GM13977 (cell line): ENCODE measurements at places on chromosomes 2 and 18.

- DNase-seq: no peak
Observed at GRCh38 chr2:51220080-51220479, 188.1 kb upstream of the NRXN1 start.

DNA sequence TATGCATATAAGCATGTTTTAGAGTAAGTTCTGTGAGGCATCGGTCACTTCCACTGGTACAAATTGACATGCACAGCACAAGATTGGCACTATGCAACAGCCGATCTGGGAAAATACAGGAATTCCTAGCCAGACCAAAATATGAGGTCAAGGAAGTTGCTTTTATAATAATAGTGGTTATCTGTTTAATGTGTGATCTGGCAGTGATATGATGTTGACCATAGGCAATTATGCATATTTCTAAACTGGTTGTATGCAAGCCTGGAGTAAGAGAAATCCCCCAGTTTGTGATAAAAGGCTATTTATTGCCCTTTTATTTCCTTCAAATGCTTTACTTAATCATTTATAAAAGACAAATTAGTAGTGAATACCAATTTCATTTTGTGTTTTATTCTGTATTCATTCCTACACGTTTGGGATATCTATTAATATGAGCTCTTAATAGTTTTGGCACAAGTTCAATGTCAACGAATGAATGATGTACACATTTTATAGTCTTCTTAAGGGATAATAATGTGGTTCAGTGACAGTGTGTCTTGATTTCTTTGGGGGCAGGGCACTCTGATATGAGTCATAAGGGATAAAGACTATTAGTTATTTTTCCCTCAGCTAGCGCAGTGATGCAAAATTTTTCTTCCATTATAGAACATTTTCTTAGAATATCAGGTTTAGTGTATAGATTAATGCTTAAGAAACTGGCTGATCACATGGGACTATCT lies 34.7 kb upstream of the ZEB2 start:
- DNase-seq: no peak

- DNase-seq: no peak
Observed at GRCh38 chr2:158750458-158751125, 44.5 kb upstream of the DAPL1 start.

DNA sequence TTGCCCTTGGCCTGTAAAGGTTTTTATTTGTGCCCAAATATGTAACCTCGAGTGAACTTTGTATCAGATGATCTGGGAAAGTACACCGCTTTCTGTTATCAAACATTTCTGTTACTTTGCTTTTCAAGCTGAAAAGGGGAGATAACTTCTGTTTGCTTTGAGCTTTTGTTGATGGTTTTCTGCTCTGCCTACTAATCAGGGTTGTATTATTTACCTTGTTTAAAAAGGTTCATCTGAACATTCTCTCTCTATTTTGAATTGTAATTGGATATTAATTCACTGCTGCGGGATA lies 79.4 kb downstream of the XRCC5 start:
- DNase-seq: no peak

GRCh38 chr2:172552547-172553291 lies 3.2 kb upstream of the PDK1 start:
- DNase-seq: no peak

DNA sequence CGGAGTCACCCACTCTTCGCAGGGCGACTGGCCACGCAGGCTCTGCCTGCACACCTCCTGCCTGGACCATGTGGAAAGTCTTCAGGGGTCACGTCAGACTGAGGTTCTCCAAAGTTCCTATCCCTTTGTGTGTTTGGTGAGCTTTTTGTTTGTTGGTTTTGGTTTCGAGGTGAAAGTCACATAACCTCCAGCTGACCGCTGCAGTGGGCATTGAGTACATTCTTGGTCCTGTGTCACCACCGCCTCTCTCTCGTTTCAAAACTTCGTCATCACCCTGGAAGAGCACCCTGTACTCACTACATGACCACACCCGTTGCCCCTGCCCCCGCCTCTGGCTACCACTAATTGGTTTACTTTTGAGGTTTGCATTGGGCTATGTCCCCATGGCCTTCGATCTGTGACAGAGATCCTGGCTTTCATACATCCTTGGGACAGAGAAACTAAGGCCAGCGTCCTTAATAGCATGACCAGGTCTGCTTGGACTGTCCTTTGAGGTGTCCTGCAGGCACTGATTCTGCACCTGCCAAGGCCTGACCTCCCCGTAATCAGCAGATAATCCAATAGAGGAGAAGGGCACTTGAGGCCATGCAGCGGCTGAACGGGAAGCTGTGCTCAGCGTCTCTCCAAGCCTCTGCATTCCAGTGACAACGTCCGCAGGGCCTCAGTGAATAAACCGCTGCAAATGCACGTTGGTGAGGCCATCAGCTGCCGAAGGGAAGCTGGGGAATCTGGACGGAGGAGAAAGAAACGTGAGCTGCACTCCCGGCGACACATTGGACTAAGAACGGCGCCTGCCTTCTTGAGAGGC lies 46.8 kb downstream of the SH3BP4 start:
- DNase-seq: no peak

GRCh38 chr2:219622472-219622871 lies 5.0 kb upstream of the SLC4A3 start:
- DNase-seq: no peak

- DNase-seq: no peak
Observed at GRCh38 chr2:240717681-240718581, 26.3 kb downstream of the AQP12A start.

GRCh38 chr2:239377591-239377990 lies 23.2 kb downstream of the HDAC4 start:
- no peak for DNase-seq

DNA sequence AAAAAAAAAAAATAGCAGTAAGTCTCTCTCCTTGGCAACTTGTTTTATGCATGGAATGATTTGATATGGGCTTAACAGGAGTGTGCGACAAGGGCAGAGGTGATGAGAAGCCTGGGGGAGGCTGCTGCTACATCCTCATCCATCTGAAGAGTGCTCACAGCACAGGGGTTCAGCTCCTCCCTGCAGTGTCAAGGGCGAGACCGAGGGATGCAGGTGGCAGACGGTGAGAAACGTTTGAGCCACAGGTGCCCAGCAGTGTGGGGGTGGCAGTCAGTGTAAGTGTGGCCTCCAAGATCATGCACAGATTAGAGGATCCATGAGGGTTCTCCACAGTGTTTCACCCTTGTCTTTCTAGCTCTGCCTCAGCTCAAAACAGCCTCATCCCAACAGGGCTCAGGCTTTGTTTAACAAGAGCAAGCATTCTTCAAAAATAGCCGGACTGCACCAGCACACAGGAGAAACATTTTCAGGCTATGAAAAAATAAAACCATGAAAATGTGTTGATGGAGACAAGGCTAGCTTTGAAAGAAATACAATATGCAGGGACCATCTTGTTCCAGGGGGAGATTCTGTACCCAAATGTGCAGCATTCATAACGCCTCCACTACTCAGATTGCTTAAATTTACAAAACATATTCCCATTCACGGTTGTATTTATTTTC lies 324.5 kb upstream of the MYT1L start:
- DNase-seq: no peak

DNA sequence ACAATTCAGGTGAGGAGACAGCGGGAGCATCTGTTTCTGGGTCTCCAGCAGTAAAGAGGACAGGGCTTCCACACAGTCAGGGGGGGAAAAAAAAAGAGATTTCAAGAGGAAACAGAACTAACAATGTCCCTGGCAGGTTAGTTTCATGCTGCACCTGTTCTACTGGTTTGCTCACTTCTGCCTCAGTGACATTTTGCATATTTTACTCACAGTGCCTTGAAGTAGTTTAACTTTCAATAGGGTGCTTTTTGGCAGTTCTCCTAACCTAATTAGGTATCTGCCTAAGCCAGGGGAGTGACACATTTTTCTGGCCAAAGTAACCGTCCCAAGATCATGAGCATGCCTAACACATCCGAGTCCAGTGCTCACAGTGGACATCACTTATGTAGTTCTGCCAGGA lies 109.0 kb upstream of the ALK start:
- no peak for DNase-seq

GRCh38 chr2:219178377-219179175 lies 501 bp downstream of the RETREG2 start:
- peak; percentile 48 for DNase-seq

DNA sequence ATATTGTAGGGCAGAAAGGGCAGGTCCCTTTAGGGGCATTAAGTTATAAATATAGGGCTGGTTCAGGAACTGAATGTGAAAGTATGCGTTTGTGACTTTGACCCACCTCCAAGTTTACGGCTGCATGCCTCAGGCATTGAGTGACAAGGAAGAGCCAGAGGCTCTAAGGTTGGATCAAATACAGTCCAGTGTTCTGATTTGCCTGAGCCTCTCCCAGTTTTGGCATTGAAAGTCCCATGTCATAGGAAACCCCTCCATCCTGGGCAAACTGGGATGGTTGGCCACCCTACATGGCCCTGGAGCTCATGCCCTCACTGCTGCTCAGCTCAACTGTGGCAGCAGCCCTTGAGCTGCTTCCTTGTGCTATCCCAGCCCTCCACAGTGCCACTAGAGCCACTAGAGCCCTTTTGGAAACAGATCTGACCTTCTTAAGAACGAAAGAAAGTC lies 29.9 kb downstream of the HK2 start:
- DNase-seq: no peak

DNA sequence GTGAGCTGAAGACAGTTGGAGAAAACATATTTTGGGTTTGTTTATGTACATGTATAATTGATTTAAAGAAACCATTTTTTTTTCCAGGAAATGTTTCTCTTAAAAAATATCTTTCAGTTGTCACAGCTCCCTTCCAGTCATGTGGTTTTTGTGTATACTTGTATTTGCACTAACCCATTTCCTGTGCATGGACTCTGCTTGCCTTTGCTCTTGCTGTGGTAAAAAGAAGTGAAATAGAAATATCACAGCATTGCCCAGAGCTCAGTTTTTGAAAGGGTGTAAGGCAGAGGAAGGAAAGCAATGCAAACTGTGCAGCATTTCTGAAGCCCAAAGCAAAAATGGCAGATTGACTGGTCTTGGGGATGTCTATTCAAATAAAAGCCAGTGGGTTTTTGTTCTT lies 10.4 kb upstream of the DOCK10 start:
- DNase-seq: no peak

DNA sequence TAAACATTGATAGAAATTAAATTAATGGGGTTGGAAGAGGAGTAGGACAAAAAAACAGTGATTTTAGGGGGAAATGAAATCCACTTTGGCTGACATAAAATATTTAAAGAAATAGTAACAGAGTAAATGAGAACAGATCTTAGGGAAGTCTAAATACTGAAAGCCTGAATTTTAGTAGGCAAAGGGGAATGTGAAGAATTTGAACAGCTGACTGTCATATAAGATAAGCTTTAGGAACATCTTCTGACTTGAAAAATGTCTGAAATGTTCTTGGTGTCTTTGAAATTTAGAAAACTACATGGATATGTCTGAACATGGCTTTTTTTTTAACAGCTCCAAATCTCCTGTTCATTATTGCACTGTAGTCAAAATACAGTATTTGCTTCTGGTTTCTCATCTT lies 150.3 kb downstream of the CALCRL start:
- no peak for DNase-seq
